NCI-H2107 (cell line): ENCODE measurements at places on chromosomes 5 and 9.

DNA sequence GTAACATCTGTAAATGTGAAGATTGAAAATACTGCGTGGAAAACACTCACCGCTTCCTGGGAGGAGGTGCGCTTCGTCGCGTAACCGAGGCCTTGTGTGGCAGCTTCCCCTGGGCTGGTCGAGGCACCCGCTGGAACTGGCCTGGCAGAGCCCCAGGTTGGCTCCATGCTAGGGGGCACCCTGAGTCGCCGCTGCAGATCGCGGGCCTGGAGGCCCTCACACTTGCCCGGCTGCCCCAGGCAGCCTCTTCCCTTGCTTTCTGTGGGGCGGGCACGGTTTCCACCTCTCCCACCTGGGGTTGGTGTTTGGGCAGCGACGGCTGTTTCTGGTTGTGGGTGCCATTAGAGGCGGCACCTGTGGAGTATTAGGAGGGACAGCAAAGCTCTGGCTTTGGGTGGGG is 852 bp downstream of the ZNF354C start:
- no peak for DNase-seq

GRCh38 chr9:112382501-112383364 is 2.8 kb downstream of the HSDL2 start:
- no peak for DNase-seq

DNA sequence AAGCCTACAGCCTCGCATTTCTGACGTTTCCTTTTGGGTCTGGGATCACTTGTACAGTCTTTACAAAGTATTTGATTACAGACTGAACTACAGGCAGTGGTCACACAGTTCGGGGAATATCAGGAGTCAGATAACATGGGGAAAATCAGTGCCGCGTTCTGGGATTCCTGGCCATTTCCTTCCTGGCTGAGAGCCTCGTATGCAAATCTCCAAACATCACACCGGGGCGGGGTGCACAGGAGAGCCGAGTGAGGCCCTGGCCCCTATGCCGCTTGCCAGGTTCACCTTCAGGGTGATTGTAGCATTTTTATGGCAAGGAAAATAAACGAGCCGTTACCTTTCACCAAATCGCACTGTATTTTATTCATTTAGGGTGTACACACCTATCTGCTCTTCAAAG is 29.6 kb upstream of the SLC9A3 start:
- no peak for DNase-seq

- no peak for DNase-seq
These were observed 7.7 kb downstream of the MACROH2A1 start for GRCh38 chr5:135391116-135391868.

- DNase-seq = no peak
These were observed 1518.7 kb upstream of the CDH9 start for GRCh38 chr5:28557114-28557513.

GRCh38 chr5:98556712-98557111 is 216.8 kb upstream of the RGMB start:
- no peak for DNase-seq

DNA sequence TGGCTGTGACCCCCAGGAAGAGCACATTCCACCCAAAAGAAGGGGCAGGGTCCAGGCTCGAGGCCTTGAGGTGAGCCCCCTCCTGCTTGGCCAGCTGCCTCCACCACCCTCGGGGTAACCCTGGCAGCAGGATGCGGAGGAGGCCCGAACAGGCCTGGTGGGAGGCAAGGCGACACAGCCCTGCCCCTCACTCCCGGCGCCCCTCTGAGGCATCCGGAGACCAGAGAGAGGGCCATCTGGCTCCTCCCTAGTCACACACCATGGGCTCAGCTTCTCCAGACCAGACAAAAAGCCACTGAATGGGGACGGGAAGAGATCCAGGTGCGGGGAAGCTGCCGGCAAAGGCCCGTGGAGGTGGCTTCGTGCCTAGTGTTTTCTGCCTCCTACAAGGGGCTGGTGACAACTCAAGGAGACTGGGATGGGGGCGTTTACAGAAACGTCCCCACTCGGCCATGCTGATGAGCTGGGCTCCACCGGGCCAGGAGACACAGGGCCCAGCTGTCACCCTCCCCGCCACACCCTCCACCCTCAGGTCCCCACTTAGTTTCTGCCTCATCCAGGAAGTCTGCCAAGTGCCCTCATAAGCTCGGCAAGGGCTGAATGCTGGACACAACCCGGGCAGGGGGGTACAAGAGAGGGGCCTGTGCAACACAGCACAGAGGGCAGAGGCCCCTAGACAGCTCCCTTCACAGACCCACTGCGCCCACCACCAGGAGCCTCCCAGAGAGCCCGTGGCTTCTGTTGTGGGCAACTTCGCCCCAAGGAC is 41.9 kb downstream of the NACC2 start:
- no peak for DNase-seq

DNA sequence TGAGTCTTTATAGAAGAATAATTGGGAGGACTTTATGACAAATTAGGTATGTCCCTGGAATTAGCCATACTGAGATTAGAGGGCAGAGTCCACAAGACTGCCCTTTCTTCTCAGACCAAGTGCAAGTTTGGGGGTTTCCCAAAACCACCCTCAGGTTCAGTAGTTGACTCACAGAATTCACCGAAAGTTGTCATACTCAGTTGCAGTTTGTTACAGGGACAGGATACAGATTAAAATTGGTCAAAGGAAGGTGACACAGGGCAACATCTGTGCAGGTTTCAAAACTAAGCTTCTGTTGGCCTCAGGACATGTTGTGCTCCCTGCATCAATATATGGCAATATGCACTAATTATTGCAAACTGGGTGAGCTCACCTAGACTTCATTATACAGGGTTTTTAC is 3.8 kb downstream of the RANBP17 start:
- no peak for DNase-seq

DNA sequence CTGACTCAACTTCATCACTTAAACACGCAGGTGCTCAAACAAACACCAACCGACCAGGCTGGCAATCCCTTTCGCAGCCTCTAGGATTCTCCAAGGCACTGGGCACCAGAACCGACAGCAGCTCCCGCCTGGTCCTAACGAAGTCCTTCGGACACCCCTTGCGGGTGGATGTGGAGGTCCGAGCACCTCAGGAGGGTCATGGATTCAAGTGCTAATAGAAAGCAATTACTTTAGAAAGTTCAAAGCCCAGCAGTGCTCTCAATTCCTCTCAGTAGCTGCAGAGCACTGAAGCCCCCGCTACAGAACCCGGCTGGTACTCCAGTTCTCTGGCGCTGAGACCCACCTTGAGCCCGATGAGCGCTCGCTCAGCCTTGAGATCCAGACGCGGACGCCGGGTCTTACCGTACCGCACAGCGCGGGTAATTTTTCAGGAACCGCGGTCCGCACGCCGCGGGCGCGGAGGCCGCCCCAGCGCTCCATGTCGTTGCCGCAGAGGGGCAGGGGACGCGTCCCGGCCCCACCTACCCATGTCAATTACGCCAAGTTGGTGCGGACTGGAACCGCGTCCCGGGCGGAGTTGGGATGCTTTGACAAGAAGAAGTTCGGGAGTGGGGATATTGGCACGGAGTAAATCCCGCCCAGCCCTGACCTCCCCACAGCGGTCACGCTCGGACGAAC is 638 bp downstream of the MARCHF3 start:
- peak; percentile 25 for DNase-seq

DNA sequence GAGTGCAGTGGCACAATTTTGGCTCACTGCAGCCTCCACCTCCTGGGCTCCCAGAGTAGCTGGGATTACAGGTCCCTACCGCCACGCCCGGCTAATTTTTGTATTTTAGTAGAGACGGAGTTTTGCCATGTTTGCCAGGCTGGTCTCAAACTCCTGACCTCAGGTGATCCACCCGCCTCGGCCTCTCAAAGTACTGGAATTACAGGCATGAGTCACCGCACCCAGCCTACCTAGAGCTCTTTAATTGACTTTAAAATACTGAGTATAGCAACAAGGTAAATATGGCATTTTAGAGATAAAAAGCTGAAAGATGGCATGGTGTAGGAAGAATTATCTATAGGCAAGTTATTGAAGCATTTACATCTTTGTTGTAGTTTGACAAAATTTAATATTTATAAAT is 21.0 kb downstream of the APC start:
- DNase-seq = no peak

DNA sequence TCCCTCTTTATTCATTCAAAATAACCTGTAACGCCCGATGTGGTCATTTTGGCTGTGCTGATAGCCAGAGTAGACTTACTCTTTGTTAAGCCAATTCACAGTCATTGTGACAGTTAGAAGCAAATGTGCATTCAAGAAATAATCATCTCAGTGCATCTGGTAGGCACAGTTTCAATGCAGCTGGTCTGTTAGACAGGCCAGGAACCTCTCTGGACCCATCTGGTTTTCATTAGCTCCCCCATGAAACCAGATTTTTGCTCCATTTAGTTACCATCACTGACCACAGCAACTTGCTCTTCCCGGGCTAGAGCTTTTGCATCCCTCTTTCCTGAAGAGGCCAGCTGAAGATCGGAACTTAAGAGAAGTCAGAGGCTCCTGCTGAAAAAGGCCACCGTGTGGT is 284.2 kb downstream of the NSG2 start:
- DNase-seq = no peak
